ENCODE measurements at places on chromosomes 11 and 22.

DNA sequence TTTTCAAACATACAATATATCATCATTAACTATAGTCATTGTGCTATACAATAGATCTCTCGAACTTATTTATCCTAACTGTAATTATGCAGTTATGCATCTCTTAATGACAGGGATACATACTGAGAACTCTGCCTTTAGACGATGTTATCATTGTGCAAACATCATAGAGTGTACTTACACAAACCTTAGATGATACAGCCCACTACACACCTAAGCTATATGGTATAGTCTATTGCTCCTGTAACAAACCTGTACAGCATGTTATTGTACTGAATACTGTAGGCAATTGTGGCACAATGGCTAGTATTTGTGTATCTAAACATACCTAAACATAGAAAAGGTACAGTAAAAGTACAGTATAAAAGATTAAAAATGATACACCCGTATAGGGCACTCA lies 27.4 kb upstream of the NRGN start:
- H3K36me3 ChIP-seq = no peaks in the 10 kb centered on the region
- H3K4me3 ChIP-seq = no peak overlapping the region

GRCh38 chr22:45422237-45422983 lies 8.9 kb downstream of the RIBC2 start:
- no peak for DNase-seq
- no peak overlapping the region for H3K27ac ChIP-seq
- no peak overlapping the region for H3K4me3 ChIP-seq

- DNase-seq = no peak
- H3K36me3 ChIP-seq = no peaks in the 10 kb centered on the region
- no peaks in the 10 kb centered on the region for H3K27me3 ChIP-seq
- H3K4me1 ChIP-seq = no peaks in the 10 kb centered on the region
- H3K27ac ChIP-seq = no peak overlapping the region
- no peak overlapping the region for H3K4me3 ChIP-seq
Measured at GRCh38 chr11:77386178-77386577, 84.7 kb upstream of the GDPD4 start.

DNA sequence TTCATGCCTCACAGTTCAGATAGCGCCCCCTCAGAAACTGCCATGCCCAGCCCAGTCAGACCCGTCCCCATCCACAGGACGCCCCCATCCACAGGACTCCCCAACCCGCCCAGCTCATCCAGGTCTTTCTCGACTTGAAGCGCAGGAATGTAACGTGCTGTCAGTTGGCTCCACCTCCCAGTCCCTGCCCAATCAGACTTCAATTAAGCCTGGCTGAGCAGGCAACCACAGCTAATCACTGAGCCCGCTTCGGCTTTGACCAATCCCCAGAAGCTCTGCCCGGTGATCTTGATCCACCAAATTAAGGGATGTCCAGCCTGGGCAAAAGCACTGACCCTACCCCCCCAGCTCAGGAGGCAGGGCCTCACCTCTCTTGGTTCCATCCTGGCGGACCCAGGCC lies 10.5 kb upstream of the MFNG start:
- H3K36me3 ChIP-seq = no peaks in the 10 kb centered on the region
- DNase-seq = no peak
- H3K27me3 ChIP-seq = no peaks in the 10 kb centered on the region
- no peak overlapping the region for H3K27ac ChIP-seq
- peaks cover 22% of the 10 kb centered on the region for H3K4me1 ChIP-seq

- no peaks in the 10 kb centered on the region for H3K4me1 ChIP-seq
- no peak for DNase-seq
- no peak overlapping the region for H3K27ac ChIP-seq
- no peaks in the 10 kb centered on the region for H3K36me3 ChIP-seq
- H3K27me3 ChIP-seq = no peaks in the 10 kb centered on the region
- H3K4me3 ChIP-seq = no peak overlapping the region
Measured at GRCh38 chr11:125890447-125891100, 3.1 kb downstream of the HYLS1 start.

- no peaks in the 10 kb centered on the region for H3K36me3 ChIP-seq
- H3K27me3 ChIP-seq = no peaks in the 10 kb centered on the region
- H3K27ac ChIP-seq = no peak overlapping the region
- H3K4me1 ChIP-seq = no peaks in the 10 kb centered on the region
- no peak for DNase-seq
Measured at GRCh38 chr11:23497040-23497439, 636.8 kb upstream of the CCDC179 start.

GRCh38 chr11:128692753-128693415 lies 988 bp upstream of the FLI1 start:
- H3K4me1 ChIP-seq = no peaks in the 10 kb centered on the region
- H3K4me3 ChIP-seq = peak overlapping the region; percentile 10
- no peaks in the 10 kb centered on the region for H3K27me3 ChIP-seq
- H3K27ac ChIP-seq = peak overlapping the region; percentile 55
- H3K36me3 ChIP-seq = no peaks in the 10 kb centered on the region

- DNase-seq = no peak
- no peaks in the 10 kb centered on the region for H3K4me1 ChIP-seq
- no peaks in the 10 kb centered on the region for H3K27me3 ChIP-seq
- H3K27ac ChIP-seq = no peak overlapping the region
- H3K36me3 ChIP-seq = no peaks in the 10 kb centered on the region
- no peak overlapping the region for H3K4me3 ChIP-seq
Measured at GRCh38 chr11:83827520-83827919, 541.4 kb upstream of the CCDC90B start.

DNA sequence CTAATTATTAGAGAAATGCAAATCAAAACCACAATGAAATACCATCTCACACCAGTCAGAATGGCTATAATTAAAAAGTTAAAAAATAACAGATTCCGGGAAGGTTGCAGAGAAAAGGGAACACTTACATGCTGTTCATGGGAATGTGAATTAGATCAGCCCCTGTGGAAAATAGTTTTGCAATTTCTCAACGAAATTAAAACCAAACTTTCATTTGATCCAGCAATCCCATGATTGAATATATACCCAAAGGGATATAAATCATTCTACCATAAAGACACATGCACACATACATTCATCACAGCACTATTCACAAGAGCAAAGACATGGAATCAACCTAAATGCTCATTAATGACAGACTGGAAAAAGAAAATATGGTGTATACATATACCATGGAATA lies 32.5 kb downstream of the NOX4 start:
- no peaks in the 10 kb centered on the region for H3K36me3 ChIP-seq
- DNase-seq = no peak
- no peaks in the 10 kb centered on the region for H3K27me3 ChIP-seq
- no peak overlapping the region for H3K4me3 ChIP-seq
- H3K4me1 ChIP-seq = no peaks in the 10 kb centered on the region
- H3K27ac ChIP-seq = no peak overlapping the region

DNA sequence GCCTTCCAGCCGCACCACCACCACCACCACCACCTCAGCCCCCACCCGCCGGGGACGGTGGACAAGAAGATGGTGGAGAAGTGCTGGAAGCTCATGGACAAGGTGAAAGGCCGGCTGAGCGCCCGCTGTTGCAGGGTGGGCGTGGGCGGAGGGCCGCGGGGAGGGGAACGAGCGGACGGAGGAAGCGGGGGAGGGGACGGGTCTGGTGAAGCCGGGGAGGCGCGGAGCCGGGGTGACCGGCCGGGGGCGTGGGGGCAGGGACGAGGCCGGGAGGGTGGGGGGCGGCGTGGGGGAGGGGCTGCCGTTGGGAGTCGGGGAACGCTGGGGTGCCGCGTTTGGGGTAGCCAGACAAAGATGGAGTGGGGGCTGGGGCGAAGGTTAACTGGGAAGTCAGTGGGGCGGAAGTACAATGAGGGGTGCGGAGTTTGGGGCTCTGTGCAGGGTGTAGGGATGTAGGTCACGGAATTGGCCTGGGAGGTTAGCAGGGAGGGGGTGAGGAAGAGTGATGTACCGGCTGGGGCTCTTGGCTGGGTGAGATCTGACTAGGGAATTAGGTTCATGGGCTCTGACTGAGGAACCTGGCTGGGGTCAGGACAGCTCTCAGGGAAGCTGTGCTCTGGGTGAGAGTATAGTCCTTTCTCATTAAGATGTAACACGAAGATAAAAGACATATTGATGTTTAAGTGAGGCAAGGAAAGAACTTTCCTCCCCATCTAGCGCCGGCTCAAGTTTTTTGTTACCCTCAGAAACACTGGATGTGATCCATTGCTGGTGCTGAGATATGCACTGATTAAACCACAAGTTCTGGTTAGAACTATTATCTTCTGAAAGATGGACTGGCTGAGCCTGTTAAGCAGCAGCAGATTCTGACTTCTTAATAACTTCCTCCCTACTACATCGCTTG lies 624 bp downstream of the CBL start:
- H3K4me3 ChIP-seq = peak overlapping the region; percentile 79
- H3K27me3 ChIP-seq = no peaks in the 10 kb centered on the region
- H3K36me3 ChIP-seq = no peaks in the 10 kb centered on the region
- no peaks in the 10 kb centered on the region for H3K4me1 ChIP-seq
- DNase-seq = peak; percentile 74

DNA sequence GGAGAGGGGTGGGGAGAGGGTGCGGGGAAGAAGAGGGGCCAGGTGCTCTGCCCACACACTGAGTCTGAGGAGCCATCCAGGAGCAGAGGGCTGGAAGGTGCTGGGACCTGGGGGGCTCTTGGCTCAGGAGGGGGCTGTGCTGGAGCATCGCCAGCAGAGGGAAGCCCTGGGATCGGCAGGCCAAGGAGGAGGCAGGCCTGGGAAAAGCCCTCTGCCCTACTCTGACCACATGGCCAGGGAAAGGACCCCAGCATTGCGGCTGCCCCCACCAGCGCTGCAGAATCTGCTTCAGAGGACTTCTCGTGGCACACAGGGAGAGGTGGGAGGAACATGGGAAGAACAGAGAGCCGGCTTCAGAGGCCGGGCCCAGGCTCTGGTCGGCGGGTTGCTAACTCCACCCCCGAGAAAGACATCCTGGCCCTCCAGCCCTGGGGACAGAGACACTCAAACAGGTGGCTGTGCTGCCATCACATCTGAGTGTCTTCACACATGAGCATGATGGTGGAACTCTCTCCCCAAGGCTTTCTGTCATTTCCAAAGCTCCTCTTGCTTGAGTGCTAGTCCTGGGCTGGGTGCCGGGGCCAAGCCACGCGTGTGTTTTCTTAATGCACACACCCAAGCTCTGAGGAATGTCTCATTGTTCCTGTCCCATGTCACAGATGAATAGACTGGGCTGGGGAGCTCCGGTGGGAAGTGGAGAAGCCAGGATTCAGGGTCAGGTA lies 1378.0 kb downstream of the BRD1 start:
- H3K4me1 ChIP-seq = no peaks in the 10 kb centered on the region
- no peaks in the 10 kb centered on the region for H3K36me3 ChIP-seq
- no peaks in the 10 kb centered on the region for H3K27me3 ChIP-seq
- H3K4me3 ChIP-seq = no peak overlapping the region

- no peaks in the 10 kb centered on the region for H3K4me1 ChIP-seq
- no peak within 1 kb of the TSS for H3K27ac ChIP-seq
- no peaks in the 10 kb centered on the region for H3K27me3 ChIP-seq
- H3K36me3 ChIP-seq = no peaks in the 10 kb centered on the region
Measured at GRCh38 chr11:123195188-123196059, at the start of gene CLMP. TSS of gene CLMP (minus strand) at chr11:123195248. CDS start at chr11:123194940, 308 bp downstream.

DNA sequence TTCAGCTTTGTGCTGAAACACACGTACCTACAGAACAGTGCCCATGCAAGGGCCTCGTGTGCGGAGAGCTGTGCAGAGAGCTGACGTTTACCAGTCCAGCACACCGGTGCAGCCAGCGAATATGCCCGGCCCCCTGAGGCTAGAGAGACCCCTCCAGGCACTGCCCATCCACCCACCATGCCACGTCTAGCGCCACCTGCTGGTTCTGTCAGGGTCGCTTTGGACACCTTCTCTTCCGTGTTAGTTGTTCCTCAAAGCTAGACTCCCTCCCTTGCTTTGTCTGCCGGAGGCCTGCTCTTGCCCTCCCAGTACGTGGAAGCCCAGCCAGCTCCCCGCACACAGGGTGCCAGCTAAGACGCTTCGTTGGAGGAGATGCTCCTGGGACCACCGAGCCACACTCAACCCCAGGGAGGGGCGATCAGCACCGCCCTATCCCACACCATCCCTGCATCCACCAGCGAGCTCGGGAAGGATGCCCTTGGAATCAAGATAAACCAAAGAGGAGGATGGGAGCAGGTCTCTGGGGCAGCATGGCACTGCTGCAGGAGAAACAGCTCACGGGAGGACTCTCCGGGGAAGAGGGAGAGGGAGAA lies 43.4 kb downstream of the CPT1A start:
- H3K27me3 ChIP-seq = no peaks in the 10 kb centered on the region
- no peak overlapping the region for H3K4me3 ChIP-seq
- no peak for DNase-seq
- H3K27ac ChIP-seq = no peak overlapping the region
- peaks cover 20% of the 10 kb centered on the region for H3K36me3 ChIP-seq

DNA sequence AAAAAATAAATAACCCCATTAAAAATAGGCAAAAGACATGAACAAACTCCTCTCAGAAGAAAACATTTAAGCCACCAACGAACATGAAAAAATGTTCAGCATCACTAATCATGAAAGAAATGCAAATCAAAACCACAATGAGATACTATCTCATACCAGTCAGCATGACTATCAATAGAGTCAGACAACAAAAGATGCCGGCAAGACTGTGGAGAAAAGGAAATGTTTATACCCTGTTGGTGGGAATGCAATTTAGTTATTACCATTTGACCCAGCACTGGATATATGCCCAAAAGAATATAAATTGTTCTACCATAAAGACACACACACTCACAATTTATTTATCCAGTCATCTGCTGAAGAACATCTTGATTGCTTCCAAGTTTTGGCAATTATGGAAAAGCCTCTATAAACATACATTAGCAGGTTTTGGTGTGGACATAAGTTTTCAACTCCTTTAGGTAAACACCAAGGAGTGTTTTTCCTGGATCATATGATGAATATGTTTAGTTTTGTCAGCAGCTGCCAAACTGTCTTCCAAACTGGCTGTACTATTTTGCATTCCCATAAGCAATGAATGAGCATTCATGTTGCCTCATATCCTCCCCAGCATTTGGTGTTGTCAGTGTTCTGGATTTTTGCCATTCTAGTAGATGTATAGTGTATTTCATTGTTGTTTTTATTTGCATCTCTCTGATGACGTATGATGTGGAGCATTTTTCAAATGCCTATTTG lies 28.0 kb downstream of the OR8D1 start:
- no peaks in the 10 kb centered on the region for H3K4me1 ChIP-seq
- no peaks in the 10 kb centered on the region for H3K36me3 ChIP-seq
- H3K27ac ChIP-seq = no peak overlapping the region
- no peak for DNase-seq

DNA sequence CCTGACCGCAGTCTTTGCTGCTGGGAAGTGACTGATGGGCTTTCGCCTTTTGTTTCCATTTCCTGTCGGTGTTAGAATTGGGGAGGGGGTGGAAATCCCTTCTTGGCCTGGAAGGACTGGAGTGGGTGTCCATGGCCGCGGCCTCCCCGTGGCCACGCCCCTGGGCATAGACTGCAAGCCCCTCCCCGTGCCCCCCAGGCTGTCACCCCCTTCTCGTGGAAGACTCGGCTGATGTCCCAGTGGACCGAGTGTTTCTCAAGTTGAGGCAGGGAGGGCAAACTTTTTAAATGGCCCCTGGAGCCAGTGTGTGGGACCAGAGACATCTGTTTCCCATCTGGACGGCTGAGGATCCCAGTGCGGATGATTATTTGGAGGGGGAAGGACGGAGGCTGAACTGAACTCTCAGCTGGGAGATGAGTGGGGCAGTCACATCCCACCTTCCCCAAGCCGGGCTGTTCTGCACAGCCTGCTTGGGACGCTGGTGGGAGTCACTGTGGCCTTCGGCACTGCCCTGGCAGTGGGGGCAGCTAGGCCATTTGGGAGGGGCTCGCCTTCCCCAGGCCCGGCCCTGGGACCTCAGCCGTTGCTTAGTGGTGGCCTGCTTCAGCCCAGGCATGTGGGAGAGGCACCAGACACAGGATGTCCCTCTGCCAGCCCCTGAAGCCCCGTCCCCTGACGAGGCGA lies 1.6 kb downstream of the CD81 start:
- no peaks in the 10 kb centered on the region for H3K27me3 ChIP-seq
- peak overlapping the region; percentile 93 for H3K4me3 ChIP-seq
- H3K36me3 ChIP-seq = no peaks in the 10 kb centered on the region
- H3K27ac ChIP-seq = peak overlapping the region; percentile 88

Measured in pancreas (tissue), 10 donors.